NCI-H2107 (cell line): ENCODE measurements at places on chromosomes 1 and 21.
A peak's percentile ranks its signal among the peaks of the same experiment; 100 is the strongest.

- DNase-seq, result no peak
Observed at GRCh38 chr1:217917281-217917887, 286.2 kb downstream of the SPATA17 start.

DNA sequence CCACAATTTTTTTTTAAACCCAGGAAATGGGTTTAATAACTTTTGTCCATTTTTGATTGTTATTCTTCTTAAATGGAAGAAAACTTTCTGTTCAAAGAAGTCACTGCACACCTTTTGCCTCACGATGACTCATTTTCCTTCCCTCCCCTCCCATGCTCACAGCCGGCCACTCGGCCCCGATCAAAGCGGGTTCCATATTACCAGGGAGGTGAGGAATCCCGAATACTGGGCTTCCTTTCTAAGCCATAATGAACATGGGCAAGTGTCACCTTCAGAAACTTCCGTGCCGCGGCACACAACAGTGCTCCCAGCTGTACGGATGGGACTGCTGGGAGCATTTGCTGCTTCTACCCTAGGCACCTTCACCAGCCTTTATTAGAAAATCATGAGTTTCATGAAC is 121.4 kb downstream of the HLCS start:
- no peak for DNase-seq

GRCh38 chr21:45592208-45592619 is 50.0 kb upstream of the SLC19A1 start:
- no peak for DNase-seq

DNA sequence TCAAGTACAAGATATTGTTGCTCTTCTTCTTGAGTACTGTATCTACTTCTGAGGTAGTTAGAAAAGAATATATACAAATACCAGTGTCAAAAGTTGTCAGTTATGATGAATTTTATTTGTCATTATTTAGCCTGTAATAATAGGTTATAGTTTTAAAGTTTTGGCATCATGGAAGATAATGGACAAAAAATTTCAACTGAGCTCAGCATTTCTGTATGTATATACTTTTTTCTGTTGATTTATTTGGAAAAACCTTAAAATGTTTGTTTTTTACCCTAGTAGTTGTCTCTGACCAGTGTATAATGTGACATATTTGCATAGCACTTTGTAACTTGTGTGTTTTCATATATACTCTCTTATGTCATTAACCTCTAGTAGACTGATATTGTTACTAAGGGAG is 11.1 kb downstream of the SLC35A3 start:
- no peak for DNase-seq

GRCh38 chr1:160837558-160838205 is 25.0 kb downstream of the CD244 start:
- DNase-seq, result no peak

- no peak for DNase-seq
Observed at GRCh38 chr1:204146965-204147364, 4.9 kb downstream of the ETNK2 start.

DNA sequence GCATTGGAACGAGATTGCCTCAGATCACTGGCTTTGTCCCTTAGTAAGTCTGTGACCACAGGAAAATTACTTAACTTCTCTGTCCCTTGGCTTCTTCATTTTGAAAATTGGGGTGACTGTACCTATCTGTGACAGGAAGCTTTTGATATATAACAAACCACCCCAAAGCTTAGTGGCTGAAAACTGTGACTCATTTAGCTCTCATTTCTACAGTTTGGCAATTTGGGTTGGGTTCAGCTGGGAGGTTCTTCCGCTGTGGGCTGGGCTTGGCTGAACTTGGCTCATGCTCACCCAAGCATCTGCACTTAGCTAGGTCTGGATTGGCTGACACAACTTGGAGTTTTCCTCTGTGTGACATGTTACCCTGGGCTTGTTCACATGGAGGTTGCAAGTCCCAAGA is 14.0 kb downstream of the C1orf94 start:
- DNase-seq, result no peak

DNA sequence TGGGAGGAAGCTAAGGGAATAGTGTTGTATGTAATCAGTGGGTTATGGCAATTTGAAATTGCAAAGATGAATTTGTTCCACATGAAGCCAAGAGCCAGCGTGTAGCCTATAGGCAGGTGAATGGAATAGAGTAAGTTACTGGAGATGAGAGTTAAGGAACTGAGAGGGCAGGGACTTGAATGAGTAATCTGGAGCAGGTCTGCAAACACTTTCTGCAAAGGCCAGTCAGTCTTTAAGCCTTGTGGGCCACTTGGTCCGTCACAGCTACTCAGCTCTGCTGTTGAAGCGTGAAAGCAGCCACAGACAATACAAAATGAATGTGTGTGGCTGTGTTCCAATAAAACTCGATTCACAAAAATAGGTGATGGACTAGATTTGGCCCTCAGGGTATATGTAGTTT is 29.2 kb downstream of the SZT2 start:
- DNase-seq, result no peak

GRCh38 chr1:68506386-68506785 is 9.5 kb upstream of the DEPDC1 start:
- DNase-seq, result no peak

GRCh38 chr1:234533975-234534876 is 55.2 kb upstream of the TARBP1 start:
- peak; percentile 40 for DNase-seq
